ENCODE measurements at places on chromosomes 3 and 15. TPM values are rescaled to one million over a fixed set of nuclear protein-coding genes. Genes with fewer than 3 reads are reported as not detected.

DNA sequence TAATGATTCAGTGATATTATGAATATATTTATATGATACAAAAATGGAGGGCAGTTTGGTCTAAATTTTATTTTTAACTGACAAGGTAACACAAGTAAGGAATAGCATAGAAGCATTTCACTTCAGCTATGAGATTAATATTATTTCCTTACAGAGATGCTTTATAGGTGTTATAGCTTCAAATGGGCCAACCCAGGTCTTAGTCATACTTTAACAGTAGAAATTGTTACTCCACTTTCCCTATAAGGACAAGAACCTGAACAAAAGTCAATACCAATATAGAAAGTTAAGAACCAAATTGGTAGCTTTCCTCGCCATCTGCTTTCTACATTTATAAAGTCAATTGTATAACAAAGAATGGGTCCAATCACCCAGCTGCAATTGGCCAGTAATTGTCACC lies 570.6 kb downstream of the FOXP1 start:
- DNase-seq: no peak

GRCh38 chr3:114252954-114253353 lies 15.6 kb upstream of the ZNF80 start:
- DNase-seq: no peak

DNA sequence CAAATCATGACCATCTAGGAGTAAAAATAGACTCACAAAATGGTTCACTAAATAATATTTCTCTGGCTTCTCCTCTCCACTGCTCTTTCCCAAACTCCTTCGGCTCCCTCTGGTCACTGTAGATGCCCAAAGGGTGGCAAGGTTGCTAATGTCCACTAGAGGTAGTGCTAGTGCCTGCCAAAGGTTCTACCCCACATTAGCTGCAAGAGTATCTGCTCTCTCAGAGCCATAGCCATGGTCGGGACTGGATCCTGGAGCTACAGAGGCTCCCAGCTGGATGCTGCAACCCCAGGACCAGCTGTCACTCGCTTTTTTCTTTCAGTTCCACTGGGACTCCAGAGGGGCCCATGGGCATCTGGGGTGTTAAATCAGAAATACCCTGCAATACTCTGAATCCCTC lies 8.5 kb downstream of the HTR3D start:
- DNase-seq: peak; percentile 75

DNA sequence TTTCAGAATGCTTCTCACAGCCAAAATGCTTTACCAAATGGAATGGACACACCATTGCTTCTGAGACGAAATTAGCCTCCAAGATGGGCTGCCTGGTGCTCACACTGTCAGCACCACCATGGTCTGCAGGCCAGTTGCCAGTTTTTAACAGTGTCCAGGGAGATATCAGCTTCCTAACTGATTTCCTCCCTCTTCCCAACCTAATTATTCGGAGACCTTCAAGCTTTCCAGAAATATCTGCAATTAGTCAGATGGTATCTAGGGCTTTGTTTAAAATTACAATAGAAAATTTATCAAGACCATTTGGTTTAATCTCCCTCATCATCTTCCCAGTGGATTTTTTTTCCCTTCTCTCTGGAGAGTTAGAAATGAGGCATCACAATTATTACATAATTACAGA lies 287.5 kb downstream of the ZPLD1 start:
- DNase-seq: no peak

Gene CCK
- not detected for total RNA-seq

Gene BFSP2
- total RNA-seq: not detected
